Activated CD4-positive, alpha-beta T cell treated with anti-CD3 and anti-CD28 coated beads, Interleukin-2, amount 10 ng/mL, durations not matched to agents 24 days and 14 days (primary cell): ENCODE measurements at places on chromosomes 12 and 14.

- no peak for DNase-seq
Observed at GRCh38 chr12:78249578-78249977, 418.9 kb downstream of the NAV3 start.

DNA sequence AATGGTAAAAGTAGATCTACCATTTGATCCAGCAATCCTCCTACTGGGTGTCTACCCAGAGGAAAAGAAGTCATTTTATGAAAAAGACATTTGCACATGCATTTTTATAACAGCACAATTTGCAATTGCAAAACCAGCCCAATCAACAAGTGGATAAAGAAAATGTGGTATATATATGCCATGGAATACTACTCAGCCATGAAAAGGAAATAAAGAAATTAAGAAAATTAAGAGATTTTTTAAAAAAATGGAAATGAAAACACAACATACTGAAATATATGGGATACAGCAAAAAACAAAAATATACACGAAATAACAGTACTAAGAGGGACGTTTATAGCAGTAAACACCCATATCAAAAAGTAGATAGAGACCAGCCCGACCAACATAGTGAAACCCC lies 58.9 kb downstream of the ACSM4 start:
- DNase-seq, result no peak

- no peak for DNase-seq
Observed at GRCh38 chr14:90168425-90169105, 87.8 kb upstream of the PSMC1 start.

GRCh38 chr14:99516156-99516870 lies 35.1 kb downstream of the CCNK start:
- no peak for DNase-seq

- DNase-seq, result no peak
Observed at GRCh38 chr14:38420048-38420447, 164.2 kb upstream of the CLEC14A start.

DNA sequence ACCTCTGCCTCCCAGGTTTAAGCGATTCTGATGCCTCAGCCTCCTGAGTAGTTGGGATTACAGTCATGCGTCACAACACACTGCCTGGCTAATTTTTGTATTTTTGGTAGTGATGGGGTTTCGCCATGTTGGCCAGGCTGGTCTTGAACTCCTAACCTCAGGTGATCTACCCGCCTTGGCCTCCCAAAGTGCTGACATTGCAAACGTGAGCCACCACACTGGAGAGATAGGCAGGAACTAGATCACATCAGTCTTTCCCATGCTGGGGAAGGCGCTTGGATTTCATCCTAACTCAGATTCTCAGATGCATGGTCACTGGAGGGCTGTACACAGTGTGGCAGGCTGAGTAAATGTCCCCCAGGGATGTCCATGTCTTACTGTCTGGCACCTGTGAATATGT lies 18.0 kb upstream of the ORAI1 start:
- no peak for DNase-seq

DNA sequence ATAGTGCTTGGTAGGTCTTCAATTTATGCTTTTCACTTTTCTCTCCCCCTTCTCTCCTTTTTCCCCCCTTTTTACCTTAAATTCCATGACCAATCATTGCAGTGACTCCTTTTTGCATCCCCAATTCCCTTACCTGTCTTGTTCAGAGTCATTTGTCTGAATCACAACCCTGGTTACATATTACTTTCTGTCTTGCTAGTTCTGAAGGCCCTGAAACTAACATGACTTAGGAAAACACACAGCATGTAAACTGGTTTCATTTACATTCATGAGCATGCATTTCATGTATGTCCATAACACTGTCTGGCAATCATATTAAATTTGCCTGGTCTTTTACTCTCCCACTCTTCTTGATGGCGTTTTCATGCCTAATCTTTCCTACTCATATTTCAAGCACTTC lies 20.3 kb upstream of the FOXG1 start:
- DNase-seq, result no peak

DNA sequence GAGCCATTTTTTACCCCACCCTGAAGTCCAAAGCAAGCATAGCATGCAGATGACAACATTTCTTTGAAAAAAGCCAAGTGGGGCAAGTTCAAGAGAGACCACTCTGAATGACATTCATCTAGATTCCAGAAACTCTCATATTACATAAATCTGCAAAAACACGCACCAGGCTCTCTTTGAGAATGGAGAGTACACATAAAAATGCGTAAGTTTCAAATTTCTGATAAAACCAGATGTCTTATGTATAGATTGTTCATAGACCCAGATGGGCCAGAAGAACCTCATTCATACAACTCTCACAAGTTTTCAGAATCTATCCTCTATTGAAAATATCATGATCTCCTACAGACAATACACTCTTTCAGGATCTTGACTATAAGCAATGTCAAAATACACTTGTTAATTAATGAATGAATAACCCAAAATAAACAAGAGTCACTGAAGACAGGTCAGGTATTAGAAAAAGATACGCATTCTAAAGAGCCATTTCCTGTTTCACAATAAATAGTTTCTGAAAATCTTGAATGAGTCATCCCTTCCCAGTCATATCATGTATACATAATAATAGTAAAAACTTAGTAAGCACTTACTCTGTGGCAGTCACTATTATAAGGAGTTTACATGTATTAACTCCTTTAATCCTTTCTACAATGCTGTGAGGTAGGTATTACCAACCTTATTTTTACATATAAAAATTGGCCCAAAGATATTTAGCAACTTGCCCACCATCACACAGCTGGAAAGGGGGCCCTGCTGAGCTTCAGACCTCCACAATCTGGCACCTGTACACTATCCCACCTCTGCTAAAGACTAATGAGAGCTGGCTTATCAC lies 72.0 kb downstream of the PPP2R5E start:
- DNase-seq, result no peak
